WTC11 (cell line): ENCODE measurements at places on chromosomes 16 and 17.

GRCh38 chr16:55102531-55102930, 171.9 kb downstream of the IRX5 start:
- DNase-seq: no peak

- no peak for DNase-seq
Measured at GRCh38 chr17:16106161-16106891, 106.7 kb downstream of the TTC19 start.

GRCh38 chr17:58918072-58918471, 162.4 kb downstream of the PPM1E start:
- no peak for DNase-seq

- DNase-seq: no peak
Measured at GRCh38 chr16:10828851-10829366, 10.3 kb upstream of the TVP23A start.

DNA sequence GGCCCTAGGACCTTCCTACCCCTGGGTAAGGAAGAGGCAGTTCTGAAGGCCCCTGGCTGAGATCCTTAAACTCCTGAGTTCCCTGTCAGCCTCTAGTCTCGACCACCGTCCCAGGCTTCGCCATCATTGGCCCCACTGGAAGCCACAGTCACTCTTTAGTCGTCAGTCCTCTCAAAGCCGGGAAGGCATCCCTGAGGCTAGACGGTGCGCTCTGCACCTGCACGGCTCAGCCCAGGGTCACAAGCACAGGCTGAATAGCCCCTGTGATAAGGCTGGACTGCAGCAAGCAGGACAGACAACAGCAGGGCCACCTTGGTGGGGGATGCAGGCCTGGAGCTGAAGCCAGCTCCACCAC, 3.3 kb upstream of the HEXIM1 start:
- no peak for DNase-seq

DNA sequence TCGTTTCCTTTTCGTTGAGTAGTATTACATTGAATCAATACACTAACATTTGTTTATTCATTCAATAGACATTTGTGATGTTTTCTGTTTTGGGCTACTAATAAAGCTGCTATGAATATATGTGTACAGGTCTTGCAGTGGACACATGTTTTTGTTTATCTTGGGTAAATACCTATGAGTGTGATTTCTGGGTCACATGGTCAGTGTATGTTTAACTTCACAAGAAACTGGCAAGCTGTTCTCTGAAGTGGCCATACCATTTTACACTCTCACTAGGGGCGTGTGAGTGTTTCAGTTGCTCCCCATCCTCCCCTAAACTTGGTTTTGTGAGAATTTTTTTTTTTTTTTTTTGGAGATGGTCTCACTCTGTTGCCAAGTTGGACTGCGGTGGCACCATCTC, 35.0 kb downstream of the PKD1L3 start:
- DNase-seq: no peak

GRCh38 chr17:81976332-81977210, 858 bp upstream of the ASPSCR1 start:
- peak; percentile 63 for DNase-seq

DNA sequence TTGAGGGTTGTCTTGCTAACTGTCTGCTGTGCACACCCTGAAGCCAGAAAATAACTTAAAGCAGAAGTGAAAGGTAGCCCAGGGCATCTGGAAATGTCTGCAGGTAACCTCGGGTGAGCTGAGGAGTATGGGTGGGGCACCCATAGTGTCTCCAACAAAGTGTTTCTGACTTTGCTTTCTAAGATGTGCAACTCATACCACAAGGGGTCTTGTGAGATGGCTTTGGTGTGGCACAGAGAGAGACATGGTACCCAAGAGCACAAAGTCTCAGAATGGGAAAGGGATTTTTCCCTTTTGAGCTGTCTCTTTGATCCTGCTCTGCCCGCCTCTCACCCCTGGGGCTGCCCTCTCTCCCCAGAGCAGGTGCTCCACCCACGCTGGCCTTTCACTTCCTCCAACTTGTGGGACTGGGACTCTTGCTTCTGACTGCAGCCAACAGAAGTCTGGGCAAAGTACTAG, 6.9 kb downstream of the CHD9 start:
- no peak for DNase-seq

- no peak for DNase-seq
Measured at GRCh38 chr17:48604770-48605329, at the start of gene HOXB6. HOXB6 (minus strand) TSS chr17:48604986; CDS start chr17:48598150, 6,836 bp downstream.

DNA sequence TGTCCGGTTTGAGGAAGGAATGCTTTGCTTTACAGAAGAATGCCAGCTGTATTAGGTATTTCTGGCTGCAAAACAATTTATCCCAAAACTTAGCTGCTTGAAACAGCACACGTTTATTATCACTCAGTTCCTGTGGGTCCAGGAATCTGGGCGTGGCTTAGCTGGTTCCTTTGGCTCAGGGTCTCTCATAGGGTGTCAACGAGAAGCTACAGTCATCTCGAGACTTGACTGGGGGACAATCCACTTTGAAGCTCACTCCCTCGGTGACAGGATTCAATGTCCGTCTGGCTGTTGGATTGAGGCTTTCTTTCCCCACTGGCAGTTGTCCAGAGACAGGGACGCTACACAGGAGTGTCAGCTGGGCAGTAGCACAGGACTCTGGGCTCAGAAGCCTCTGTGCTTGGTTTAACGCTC, 9.6 kb upstream of the RHBDF2 start:
- DNase-seq: no peak

DNA sequence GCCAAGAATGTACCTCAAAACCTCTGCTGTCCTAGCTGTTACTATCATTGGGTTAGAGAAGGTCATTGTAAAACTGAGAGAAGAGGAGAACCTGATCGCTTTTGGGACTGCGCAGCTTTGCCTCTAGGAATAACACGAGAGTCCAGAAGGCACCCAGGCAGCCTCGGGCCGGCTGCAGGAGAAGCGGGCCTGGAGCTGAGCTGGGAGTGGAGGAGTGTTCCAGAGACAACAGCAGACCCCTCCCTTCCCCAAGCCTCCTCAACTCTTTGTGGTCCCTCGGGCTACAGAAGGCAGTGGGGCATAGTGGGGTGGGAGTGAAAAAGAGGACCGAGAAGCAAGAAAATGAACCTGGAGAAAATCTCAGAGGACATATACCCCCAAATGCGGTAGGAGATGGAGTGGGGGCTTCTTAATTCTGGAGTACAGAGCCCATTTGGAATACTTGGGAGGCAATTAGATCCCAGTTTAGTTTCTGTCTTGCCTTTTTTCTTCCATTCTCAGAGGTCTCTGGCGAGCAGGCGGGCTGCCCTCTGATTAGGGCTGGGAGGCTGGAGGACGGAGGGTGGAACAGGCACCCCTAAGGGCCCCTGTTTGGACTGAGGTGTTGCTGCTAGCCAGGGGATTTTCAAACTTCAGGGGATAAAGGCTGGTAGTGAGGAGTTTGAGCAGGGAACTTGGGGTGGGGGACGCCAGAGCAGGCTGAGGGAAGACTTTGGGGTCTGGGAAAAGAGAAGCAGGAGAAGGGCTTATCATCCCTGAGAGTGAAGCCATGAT, 13.3 kb upstream of the HOXB2 start:
- no peak for DNase-seq

- no peak for DNase-seq
Measured at GRCh38 chr16:17235147-17235815, 235.5 kb downstream of the XYLT1 start.

DNA sequence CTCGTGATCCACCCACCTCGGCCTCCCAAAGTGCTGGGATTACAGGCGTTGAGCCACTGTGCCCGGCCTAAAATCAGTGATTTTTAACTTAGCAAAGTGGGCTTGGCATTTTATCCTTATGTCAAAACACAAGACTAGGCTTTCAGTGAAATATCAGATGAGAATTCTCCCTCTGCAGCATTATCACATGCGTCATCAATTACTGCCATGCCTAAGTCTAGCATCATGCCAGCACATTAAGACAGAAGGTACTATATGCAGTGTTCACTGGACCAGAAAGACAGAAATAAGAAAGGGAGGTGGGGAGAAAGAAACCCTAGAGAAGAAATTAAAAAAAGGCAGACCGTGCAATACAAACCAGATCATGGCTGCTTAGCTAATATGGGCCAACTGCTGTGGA, 29.8 kb downstream of the GPATCH8 start:
- no peak for DNase-seq

DNA sequence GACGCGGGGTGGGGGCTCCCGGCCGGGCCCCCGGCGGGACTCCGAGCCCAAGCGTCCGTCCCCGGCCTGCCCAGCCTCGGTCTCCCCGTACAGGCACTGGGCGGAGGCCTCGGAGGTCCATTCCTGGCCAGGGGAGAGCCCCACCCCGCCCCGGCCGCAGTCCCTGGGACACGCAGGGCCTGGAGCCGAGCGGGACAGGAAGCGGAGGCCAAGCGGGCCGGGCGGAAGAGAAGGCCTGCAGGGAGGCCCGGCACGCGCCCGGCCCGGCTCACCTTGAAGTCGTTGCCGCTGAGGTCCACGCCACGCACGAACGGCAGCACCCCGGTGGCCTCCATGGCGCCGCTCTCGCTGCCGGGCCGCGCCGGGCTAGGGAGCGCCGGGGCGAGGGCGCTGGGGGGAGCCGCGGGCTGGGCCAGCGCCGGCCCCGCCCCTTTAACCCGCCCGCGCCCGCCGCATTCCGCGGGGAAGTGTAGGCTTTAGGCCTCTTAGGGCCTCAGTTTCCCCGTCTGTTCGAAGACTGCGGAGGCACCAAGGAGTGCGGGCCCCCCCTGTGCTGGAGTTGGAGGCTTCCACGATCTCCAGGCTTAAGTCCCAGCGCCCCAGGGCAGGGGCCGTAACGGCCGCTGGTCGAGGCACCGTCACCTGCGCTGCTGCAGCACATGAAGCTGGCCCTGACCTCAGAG, at the start of gene FLII:
Gene FLII (minus strand): TSS at position 383 of the 683 bp plus-strand sequence. CDS start 48 bp downstream, at position 335.
- DNase-seq: peak; percentile 60

- DNase-seq: no peak
Measured at GRCh38 chr17:37842401-37842800, 81.8 kb upstream of the TBC1D3K start.

GRCh38 chr16:825341-826061, 25.0 kb upstream of the GNG13 start:
- no peak for DNase-seq

DNA sequence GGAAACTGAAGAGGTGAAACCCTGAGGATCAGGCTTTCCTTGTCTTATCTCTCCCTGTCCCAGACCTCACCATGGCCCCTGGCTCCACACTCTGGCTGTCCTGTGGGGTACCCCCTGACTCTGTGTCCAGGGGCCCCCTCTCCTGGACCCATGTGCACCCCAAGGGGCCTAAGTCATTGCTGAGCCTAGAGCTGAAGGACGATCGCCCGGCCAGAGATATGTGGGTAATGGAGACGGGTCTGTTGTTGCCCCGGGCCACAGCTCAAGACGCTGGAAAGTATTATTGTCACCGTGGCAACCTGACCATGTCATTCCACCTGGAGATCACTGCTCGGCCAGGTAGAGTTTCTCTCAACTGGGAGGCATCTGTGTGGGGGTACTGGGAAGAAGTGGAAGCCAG, 1.4 kb downstream of the CD19 start:
- DNase-seq: no peak

- no peak for DNase-seq
Measured at GRCh38 chr16:70460737-70461261, 6.4 kb downstream of the FCSK start.

GRCh38 chr17:81401723-81402529, 6.7 kb downstream of the BAHCC1 start:
- DNase-seq: peak; percentile 71

- peak; percentile 93 for DNase-seq
Measured at GRCh38 chr16:27109666-27110523, 43.2 kb downstream of the C16orf82 start.

DNA sequence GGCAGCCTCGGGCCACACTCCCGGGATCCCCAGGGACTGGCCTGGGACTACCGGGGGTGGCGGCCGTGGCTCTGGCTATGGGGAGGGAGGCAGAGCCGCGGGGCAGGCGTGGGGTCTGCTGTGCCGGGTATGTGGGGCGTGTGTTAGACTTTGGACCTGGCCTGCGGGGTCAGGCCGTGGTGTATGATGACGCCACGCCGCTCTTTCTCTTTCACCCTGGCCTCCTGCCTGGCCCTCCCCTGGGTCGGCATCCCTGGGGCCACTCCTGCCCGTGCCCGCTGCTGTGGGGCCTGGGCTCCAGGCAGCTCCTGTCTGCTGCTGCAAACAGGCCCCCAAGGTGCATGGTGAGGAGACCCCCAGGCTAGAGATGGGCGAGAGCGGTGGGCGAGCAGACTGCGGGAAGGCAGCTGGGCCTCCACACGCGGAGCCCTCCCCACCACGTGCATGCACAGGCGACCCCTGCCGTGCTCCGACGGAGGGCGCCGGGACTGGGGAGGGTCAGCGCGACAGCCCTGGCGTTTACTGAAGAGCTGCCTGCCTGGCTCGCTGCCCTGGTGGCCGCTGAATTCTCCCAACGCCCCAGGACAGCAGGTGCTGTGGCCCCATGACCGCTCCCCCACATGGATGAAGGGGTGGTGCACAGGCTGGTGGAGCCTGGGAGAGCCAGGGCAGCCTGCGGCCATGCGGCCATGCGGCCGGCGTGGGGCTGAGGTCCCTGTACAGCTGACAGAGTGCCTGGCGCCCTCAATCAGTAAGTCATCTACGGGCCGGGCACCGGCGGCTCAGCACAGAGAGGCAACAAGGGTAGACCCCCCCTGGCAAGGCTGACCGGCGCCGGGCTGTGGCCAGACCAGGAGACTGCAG, 16.0 kb downstream of the CAPN15 start:
- no peak for DNase-seq

DNA sequence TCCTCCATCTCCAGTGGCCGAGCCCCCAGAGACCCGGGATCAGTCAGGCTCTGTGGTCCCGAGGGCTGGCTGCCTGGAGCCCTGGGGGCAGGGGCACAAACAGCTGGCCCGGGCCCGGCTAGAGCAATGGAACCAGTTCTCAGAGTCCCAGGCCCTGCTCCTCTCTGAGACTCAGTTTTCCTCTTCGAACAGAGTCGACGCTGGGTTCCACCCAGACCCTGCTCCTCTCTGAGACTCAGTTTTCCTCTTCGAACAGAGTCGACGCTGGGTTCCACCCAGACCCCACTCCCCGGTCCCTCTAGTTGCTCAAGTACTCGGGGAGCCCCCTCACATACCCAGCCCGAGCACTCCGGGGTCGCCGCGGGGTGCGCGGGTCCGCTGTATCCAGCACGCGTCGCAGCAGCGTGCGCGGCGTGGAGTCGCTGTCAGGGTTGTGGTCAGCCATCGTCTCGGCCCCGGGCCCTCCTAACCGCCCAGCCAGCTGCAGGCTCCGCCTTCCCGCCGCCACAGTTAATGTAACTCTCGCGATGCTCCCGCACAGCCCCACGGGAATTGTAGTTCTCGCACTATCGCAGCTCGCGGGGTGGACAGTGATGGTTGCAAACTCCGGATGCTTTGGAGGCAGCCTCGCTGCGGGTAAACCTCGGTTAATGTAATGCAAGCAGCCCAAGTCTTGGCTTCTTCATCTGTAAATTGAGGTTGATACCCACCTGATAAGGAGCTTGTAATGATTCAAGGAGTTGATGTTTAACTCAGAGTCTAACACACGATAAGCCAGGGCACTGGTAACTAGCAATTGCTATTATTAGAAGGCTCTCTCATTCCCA, 8.5 kb upstream of the THAP11 start:
- peak; percentile 96 for DNase-seq
